ENCODE measurements at places on chromosomes 12 and 14.

GRCh38 chr12:92673756-92674155 is 29.0 kb upstream of the PLEKHG7 start:
- H3K27me3 ChIP-seq, result no peaks in the 10 kb centered on the region
- H3K36me3 ChIP-seq, result no peaks in the 10 kb centered on the region
- H3K4me3 ChIP-seq, result no peak overlapping the region

DNA sequence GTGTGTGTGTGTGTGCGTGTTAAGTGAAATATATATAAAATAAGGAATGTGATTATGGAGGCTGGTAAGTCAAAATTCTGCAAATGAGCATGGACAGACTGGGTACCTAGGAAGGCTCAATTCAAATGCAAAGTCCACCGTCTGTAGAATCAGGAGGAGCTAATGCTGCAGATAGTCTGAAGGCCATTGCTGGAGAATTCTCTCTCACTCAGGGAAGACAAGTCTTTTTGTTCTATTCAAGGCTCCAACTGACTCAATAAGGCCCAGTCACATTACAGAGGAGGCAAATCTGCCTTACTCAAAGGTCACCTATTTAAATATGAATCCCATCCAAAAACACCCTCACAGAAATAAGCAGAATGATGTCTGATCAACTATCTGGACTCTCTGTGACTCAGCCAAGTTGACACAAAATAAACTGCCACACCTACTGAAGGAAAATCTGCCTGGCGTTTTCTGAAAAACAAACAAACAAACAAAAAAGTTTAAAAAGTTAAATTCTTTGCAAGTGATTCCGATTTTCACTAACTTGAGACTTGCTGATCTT is 684 bp upstream of the KLRF2 start:
- no peak overlapping the region for H3K27ac ChIP-seq
- no peak overlapping the region for H3K4me3 ChIP-seq
- no peaks in the 10 kb centered on the region for H3K27me3 ChIP-seq
- no peaks in the 10 kb centered on the region for H3K36me3 ChIP-seq

GRCh38 chr12:45648070-45648469 is 81.4 kb upstream of the ARID2 start:
- DNase-seq, result no peak
- no peaks in the 10 kb centered on the region for H3K27me3 ChIP-seq

DNA sequence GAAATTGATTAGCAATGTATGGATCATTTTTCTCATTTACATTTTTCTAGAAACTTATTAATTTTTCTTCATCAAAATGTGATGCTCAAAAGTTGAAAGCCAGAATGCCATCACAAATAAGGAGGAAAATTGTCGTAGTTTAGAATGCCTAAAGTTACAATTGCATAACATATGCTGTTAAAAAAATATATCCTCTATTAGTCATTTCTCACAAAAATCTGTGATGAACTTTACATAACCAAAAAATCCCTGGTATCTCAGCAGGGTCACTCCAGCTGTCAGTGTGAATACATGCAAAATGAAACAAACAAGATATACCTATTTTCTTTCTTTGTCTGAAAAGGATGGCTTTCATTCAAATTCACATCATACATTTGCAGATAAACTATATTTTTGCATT is 358.9 kb downstream of the PAWR start:
- H3K27me3 ChIP-seq, result no peaks in the 10 kb centered on the region
- H3K4me1 ChIP-seq, result no peaks in the 10 kb centered on the region
- H3K4me3 ChIP-seq, result no peak overlapping the region
- no peaks in the 10 kb centered on the region for H3K36me3 ChIP-seq
- DNase-seq, result no peak

GRCh38 chr12:114226241-114226928 is 179.6 kb downstream of the TBX5 start:
- no peak for DNase-seq
- H3K27me3 ChIP-seq, result no peaks in the 10 kb centered on the region
- no peaks in the 10 kb centered on the region for H3K4me1 ChIP-seq

DNA sequence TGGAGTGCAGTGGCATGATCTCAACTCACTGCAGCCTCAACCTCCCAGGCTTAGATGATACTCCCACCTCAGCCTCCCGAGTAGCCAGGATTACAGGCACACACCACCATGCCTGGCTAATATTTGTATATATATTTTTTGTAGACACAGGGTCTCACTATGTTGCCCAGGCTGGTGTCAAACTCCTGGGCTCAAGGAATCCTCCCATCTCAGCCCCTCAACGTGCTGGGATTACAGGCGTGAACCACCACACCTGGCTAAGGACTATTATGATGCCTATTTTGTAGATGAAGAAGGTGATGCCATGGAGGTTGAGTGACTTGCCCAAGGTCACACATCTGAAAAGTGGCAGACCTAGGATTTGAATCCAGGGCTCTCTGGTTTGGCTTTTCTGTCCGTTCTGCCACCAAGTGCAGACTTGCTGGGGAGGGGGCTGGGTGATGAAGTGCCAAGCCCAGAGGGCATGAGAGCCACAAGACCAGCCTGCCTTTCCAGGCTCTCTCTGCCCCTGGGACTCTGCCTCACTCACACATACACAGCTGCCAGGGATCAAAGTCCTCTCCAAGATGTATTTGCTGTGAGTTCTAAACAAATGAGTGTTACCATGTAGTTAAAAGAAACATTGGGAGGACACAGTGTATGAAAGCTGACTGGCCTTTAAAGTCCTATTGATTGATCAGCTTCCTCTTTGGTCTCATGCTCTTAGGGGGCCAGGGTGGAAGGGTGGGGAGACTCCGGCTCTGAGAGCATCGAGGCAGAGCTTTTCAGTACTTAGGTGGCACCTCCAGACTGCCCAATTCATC is 21.3 kb upstream of the RBM19 start:
- no peaks in the 10 kb centered on the region for H3K36me3 ChIP-seq
- H3K27ac ChIP-seq, result no peak overlapping the region
- H3K27me3 ChIP-seq, result no peaks in the 10 kb centered on the region
- H3K4me1 ChIP-seq, result no peaks in the 10 kb centered on the region
- no peak for DNase-seq

GRCh38 chr12:12069821-12070548 is 754 bp upstream of the BCL2L14 start:
- no peak overlapping the region for H3K27ac ChIP-seq
- no peak overlapping the region for H3K4me3 ChIP-seq
- no peak for DNase-seq
- no peaks in the 10 kb centered on the region for H3K27me3 ChIP-seq
- no peaks in the 10 kb centered on the region for H3K36me3 ChIP-seq
- H3K4me1 ChIP-seq, result no peaks in the 10 kb centered on the region

DNA sequence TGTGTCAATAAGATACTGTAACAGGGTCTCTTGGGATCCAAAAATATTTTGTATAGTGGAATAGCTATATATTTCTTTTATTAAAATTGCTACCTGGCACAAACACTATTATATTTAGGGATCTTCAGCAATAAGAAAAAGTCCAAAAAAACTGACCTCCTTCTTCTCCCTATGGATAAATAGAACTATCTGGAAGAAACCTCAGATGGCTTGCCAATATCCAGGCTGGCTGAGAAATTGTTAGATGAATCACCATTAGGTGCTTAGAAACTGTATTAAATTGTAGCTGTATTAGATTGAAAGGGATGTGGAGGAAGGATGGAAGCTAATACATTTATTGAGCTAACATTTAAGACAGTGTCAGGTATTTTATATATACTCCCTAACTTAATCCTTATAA is 66.0 kb downstream of the SLC38A6 start:
- no peak overlapping the region for H3K27ac ChIP-seq
- H3K4me3 ChIP-seq, result no peak overlapping the region
- no peaks in the 10 kb centered on the region for H3K27me3 ChIP-seq
- no peaks in the 10 kb centered on the region for H3K4me1 ChIP-seq
- DNase-seq, result no peak

Measured in uterus (tissue), 4 donors.